ENCODE measurements at places on chromosomes 16 and 17.

- no peak for DNase-seq
Observed at GRCh38 chr16:19474617-19475016, 47.3 kb downstream of the GDE1 start.

GRCh38 chr16:67919622-67920221 lies 11.9 kb downstream of the CTRL start:
- DNase-seq = no peak

GRCh38 chr16:66621973-66622372 lies 17.5 kb downstream of the CMTM3 start:
- DNase-seq = no peak

- DNase-seq = no peak
Observed at GRCh38 chr16:64184156-64184555, 937.7 kb downstream of the CDH11 start.

DNA sequence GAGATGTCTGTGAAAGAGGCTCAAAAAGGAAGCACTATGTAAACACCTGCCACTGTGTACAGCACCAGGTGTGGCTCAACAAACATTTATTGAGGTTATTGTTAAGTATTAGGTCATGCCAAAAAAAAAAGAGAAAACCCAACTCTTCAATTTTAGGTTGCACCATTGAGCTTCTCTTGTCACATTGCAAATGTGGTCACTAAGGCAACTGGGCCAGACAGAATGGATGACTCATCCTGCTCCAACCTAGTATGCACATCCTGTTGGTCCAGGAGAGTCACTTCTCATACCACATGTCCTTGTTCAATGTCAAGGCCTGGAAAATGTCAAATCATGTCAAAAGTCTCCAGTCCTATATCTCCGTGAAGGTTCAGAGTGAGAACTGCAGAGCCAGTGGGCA lies 25.0 kb downstream of the HOXB1 start:
- peak; percentile 63 for DNase-seq

DNA sequence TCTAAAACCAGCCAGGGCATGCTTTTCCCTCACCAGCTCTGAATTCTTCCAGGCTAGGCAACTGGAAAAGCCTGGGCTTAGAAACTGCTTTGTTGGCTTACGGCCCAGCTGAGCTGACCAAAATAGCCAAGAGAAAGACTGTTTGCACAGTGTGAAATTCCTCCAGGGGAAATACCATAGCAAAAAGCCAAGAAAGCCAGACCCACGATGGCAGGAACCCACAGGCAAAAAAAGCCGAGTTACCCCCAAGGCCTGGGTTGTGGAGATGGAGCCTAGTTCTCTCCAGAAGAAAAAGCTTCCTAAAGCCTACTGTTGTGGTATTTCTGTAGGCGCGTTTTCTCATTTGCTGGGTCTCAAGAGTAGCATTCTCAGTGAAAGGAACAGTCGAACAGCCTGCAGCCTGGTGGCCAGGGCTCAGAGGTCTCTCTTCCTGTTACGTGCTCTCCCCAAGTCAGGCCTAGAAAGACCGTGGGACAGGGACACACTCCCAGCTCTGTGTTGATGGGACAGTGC lies 9.2 kb downstream of the SP2 start:
- peak; percentile 56 for DNase-seq

All from kidney glomerular epithelial cell (primary cell).